Stimulated activated CD4-positive, alpha-beta T cell treated with anti-CD3 and anti-CD28 coated beads, Interleukin-1b, Interleukin-23, amount 100 ng/mL, for 1 hour (primary cell): ENCODE measurements at places on chromosomes 12 and 14.

- no peak for DNase-seq
Measured at GRCh38 chr14:75141967-75142366, 15.1 kb upstream of the NEK9 start.

- DNase-seq = peak; percentile 13
Measured at GRCh38 chr12:56593909-56594621, 36.1 kb downstream of the BAZ2A start.

DNA sequence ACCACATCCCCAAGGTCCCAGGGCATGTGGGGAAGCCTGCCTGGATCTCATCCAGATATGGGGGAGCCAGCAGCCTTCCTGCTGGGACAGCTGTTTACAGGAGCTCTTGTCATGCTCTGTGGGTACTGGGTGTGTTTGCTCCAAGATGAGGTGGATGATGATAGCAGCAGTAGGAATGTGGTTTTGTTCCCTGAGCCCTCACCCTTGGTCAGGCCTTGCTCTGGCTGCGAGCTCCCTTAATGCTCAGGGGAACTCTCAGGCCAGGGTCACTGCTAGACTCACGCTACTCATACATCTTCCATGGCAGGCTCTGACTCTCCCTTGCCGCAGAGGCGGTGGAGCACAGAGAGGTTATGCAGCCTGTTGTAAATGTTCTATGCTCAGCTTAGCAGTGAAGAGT is 990.3 kb downstream of the AACS start:
- DNase-seq = no peak

- no peak for DNase-seq
Measured at GRCh38 chr14:75343911-75344310, 65.3 kb downstream of the FOS start.
